T-helper 17 cell (primary cell): ENCODE measurements at places on chromosomes 6 and 20.

DNA sequence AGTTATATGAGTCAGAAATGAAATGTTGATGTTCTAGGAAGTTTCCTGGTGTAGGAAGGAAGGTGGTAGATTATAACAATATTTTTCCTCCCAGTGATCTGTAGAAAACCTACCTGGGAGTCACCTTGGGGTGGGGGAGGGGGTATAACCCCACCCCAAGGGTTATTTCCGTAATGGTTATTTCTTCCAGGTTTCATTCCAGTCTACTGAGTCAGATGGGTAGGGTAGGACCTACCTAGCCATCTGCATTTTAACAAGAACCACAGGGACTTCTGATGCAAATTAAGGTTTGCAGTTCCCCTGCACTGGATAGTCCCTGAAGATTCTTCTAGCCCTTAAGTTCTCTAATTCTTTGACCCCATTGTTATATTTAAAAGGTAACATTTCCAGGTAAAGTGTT lies 88.9 kb downstream of the ARMC2 start:
- no peak for DNase-seq

GRCh38 chr6:73893696-73894095 lies 197.7 kb downstream of the CD109 start:
- DNase-seq = no peak

DNA sequence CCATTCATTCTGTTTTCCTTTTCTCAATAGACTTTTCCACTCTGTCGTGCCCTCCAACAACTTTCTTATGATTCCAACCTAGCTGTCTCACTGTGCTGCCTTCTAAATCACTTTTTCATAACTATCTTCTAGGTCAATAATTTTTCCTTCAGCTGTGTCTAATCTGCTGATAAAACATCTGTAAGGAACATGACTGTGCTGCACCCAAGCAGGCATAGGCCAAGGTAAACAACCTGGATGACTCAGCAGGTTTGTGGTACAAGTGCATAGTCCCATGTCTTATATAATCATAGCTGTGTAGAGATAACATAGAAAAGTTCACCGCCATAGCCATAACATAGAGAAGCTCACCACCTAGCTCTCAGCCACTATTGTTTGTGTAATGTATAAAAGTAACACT lies 332.3 kb downstream of the PLCB1 start:
- no peak for DNase-seq

DNA sequence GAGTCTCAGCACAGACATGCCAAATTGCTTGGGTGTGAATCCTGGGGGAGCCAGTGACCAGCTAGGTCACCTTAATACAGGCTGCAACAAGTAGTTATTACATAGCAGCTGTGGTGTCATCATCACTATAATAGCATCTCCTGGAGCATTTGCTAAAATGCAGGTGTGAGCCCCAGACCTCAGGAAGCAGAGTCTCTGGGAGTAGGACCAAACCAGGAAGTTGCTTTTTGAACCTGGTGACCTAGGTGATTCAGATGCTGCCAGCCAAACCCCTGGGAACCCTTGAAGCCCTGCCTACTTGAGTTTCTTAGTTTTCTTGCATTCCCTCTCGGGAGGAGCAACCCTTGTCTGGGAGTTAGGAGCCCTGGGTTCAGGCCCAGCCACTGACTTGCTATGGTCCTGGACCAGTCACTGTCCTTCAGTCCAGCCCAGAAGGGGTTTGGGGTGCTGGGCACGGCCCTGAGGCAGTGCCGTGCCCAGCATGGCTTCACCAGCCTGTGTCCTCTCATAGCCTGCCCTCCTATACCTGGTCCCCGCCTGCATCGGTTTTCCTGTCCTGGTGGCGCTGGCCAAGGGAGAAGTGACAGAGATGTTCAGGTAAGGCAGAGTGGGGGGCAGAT lies 39.3 kb upstream of the ID1 start:
- no peak for DNase-seq

GRCh38 chr20:54494303-54495006 lies 19.1 kb downstream of the DOK5 start:
- no peak for DNase-seq

DNA sequence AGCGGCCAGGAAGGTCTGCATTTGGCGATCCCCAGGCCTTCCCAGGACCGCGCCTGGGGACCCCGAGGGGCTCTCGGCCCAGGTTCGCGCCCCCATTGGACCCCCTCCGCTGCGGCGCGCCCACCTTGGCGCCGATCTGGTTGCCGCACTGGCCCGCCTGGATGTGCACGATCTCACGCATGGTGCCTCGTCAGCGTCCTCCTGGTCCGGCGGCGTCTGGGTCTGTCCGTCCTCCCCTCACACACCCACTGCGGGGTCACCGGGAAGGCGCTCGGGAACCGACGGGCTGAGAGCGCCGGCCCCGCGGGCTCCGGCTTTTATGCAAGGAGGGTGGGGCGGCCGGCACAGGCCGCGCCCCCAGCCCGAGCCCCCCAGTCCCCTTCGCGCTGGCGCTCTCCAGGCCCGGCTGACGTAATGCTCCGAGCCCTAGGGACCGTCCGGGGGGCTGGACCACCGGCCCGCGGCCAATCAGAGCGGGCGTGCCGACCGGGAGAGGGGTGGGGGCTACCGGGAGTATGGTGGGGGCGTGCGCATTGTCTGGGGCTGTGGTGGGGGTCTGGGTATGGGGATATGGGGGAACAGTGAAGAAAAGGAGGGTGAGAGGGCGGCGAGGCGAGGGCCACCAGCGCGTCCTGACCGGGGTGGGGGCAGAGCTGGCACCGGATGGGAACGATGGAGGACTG lies at the start of gene TUBB2B:
TUBB2B (minus strand) TSS at position 291 of the 683 bp plus-strand sequence; CDS start at position 181, 110 bp downstream.
- no peak for DNase-seq

- DNase-seq = no peak
Measured at GRCh38 chr6:19788686-19789085, 48.5 kb upstream of the ID4 start.

- DNase-seq = no peak
Measured at GRCh38 chr6:110341663-110342596, 16.2 kb downstream of the METTL24 start.

- DNase-seq = no peak
Measured at GRCh38 chr20:63771046-63771707, 31.6 kb downstream of the SLC2A4RG start.

GRCh38 chr6:21079468-21080048 lies 514.0 kb upstream of the SOX4 start:
- DNase-seq = no peak
